ENCODE measurements at places on chromosomes 1 and 21.

- DNase-seq = no peak
Measured at GRCh38 chr1:212271823-212272485, 13.3 kb upstream of the PPP2R5A start.

- no peak for DNase-seq
Measured at GRCh38 chr1:2294033-2294724, 66.1 kb downstream of the SKI start.

DNA sequence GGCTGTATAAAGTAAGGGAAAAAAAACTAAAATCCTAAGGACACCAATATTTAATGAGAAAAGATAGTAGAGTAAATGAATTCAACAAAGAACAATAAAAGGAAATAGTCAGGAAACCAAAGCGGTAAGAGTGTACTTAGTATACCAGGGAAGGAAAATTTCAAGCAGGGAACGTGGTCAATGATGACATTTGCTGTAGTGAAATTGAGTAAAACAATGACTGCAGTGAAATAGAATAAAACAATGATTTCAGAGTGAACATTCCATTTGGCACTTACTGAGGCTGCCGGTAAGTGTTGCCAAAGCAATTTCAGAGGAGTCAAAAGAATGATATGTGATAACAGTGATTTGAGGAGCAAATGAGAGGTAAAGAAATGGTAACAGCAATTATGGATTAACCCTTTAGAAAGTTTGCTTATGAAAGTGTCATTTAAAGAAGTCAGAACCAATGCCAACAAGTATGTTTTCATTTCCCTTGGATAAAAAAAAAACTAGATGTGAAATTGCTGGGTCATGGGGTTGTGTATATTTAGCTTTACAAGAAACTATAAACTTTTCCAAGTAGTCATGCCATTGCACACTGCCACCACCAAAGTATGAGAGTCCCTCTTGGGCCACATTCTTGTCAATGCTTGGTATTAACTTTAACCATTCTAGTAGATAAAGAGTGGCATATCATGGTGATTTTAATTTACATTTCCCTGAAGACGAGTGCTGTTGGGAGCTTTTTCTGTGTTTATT, 50.5 kb downstream of the VCAM1 start:
- no peak for DNase-seq

- DNase-seq = no peak
Measured at GRCh38 chr1:77846966-77847365, 41.5 kb upstream of the NEXN start.

GRCh38 chr1:198641966-198642668, 3.3 kb downstream of the PTPRC start:
- DNase-seq = no peak

- DNase-seq = no peak
Measured at GRCh38 chr1:24779689-24780464, 34.6 kb downstream of the CLIC4 start.
